ENCODE measurements at places on chromosomes 16 and 17.

GRCh38 chr17:38898812-38899348 lies 26.5 kb upstream of the LASP1NB start:
- DNase-seq = no peak

GRCh38 chr17:34411646-34412421 lies 48.8 kb upstream of the CCL1 start:
- DNase-seq = no peak

GRCh38 chr16:53654946-53655345 lies 48.7 kb downstream of the RPGRIP1L start:
- no peak for DNase-seq

DNA sequence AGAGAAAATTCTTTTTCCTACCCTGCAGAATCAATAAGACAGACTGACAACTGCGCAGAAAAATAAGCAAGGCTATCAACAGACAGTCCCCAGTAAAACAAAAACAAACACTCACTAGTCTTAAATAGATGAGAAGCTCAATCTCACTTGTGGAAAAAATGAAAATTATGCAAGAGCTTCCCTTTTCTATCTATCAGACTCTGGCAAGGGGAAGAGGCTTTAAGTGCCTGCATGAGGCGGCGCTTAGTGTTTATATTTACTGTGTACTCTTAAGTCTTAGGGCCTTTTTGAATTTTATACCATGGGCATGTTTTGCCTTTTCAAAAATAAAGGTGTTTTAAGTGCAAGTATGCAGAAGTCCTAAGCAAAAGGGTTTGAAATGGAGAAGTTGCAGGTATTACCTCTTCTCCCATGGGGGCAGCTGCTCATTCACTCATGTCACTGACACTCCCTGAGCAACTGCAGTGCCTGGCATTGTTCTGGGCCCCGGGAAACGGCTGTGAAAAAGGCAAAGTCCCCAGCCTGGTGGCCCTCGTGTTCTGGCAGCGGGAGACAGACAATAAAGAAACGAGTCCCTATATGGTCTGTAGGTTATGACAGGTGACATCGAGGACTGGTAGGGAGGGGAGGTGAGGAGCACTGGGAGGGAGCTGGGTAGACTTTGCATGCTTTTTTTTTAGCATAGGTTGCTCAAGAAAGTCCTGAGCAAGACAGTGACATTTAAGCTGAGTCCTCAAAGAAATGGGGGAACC lies 35.2 kb downstream of the HSBP1 start:
- no peak for DNase-seq

DNA sequence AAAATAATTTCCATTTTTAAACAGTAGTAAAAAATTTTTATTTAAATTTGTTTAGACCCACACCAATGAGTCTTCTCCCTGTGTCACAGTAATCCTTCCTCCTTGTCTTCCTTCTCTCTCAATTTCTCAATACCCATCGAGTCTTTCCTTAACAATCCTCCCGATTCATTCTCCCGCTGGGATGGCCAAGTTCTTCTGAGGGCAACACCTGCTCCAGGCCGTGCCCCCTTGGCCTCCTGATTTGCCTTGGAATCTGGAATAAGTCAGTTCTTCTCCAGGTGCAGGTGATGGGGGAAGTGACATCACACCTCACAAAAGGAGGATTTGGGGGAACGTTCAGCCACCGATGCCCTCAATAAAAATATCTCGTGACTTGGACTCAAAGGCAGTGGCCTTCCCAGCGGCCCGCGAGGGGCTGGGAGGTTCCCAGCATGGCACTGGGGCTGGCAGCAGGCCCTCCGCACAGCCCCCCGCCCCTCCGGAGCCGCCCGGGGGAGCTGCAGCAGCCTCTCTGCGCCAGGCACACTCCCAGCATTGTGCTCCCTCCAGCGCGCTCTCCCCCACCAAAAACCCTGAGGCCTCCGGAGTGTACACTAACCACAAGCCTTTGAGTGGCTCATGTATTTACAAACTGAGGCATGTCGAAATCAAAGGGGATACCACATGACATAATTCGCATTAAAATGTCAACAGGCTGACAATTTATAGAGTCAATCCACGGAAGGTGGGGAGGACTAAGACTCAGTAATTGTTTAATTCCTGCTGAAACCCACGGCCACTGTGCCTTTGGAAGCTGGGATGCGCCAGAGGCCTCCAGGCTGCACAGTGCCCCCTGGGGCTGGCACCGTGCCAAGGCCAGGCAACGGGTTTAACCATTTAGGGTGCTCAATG lies 120.5 kb downstream of the ZFHX3 start:
- DNase-seq = peak; percentile 47

- no peak for DNase-seq
These were observed 313 bp upstream of the NSRP1 start for GRCh38 chr17:30116345-30116660.

Measured in NCI-H187 (cell line).